ENCODE measurements at places on chromosomes 7 and 10.

DNA sequence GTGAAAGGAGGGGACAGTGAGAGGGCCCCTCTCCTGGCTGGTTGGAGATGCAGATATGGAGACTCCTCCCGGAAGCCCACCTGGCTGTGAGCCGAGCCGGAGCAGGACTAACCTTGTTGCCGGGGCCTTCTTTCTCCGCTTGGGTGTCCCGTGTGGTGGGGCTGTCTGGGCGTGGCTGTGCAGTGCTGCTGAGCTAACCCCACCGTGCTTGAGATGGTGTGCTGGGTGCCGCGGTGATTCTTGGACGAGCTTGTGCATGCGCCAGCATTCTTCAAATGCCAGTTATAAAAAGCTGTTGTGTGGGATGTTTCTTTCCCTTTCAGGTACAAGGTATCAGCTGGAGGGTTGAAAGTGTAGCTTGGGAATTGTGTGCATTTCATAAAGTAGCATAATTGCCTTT lies 48.8 kb downstream of the DAGLB start:
- no peak for DNase-seq

GRCh38 chr7:5452937-5453540 lies 29.4 kb upstream of the TNRC18 start:
- DNase-seq: no peak

- no peak for DNase-seq
Observed at GRCh38 chr7:150383710-150384397, 4.7 kb downstream of the ZNF775 start.

GRCh38 chr10:89138755-89139490 lies 68.2 kb downstream of the CH25H start:
- DNase-seq: no peak

DNA sequence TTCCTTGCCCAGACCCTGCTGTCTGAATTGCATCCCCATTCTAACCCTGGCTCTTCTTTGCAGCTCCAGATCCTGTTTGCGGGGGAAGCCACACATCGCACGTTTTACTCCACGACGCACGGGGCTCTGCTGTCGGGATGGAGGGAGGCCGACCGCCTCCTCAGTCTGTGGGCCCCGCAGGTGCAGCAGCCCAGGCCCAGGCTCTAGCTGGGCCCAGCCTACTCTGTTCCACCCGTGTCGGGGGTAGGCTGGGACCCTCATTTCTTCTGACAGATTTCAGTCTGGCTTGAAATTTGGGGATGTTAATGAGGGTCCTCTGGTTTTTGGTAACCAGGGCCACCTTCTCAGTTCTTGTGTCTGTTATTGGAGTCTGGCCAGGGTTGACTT lies 2.7 kb upstream of the MTG1 start:
- no peak for DNase-seq

GRCh38 chr10:13100349-13101294 lies 659 bp downstream of the OPTN start:
- peak; percentile 10 for DNase-seq

GRCh38 chr7:37104822-37105518 lies 343.7 kb downstream of the ELMO1 start:
- DNase-seq: no peak

DNA sequence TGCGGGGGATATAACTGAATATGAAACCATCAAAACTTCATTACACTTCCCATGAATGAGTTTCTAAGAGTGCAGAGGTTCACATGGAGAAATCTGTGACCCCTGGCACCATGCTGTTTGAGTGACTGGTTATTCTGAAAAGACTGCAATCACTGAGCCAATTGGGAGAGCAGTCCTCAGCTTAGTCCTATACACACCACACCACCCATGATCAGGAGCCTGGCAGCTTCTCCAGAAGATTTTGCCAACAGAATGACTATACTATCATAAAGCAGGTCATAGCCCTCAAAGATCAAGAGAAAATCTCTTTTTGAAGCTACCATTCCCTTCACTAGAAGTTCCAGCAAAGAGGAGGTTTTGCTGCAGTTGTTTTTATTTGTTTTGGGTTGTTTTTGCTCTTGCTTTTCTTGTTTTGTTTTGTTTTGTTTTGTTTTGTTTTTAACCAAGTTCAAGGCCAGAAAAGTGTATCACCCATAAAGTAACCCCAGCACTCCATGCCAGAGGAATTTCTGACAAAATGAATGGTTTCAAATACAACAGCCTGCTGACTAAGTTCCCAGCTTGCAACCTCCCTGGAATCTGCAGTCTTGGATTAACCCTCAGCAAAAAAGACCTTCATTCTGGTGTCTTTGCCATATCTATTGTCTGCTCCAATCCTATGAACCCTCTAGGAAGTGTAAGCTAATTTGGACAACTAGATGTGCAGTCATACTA lies 19.7 kb upstream of the HGF start:
- DNase-seq: no peak

GRCh38 chr10:108582387-108582786 lies 1340.9 kb downstream of the XPNPEP1 start:
- no peak for DNase-seq
